ENCODE measurements at places on chromosomes 13 and 19.

- DNase-seq: no peak
Measured at GRCh38 chr19:45419396-45419795, 4.3 kb downstream of the ERCC1 start.

DNA sequence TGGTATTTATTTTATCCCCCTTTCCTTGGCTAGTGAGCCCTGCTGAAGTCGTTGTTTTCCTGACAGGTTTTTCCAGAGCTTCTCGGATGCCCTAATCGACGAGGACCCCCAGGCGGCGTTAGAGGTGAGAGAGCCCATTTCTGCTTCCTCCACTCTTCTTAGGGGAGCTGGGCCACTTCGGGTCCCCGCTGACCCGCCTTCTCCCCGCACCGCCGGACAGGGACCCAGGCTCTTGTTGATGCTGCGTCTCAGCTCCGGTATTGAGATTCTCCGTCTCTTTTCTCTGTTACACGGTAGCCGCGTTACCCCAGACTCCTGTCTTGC lies 306 bp downstream of the SUGT1 start:
- no peak for DNase-seq

GRCh38 chr13:40336228-40337221 lies 329.9 kb downstream of the FOXO1 start:
- no peak for DNase-seq

DNA sequence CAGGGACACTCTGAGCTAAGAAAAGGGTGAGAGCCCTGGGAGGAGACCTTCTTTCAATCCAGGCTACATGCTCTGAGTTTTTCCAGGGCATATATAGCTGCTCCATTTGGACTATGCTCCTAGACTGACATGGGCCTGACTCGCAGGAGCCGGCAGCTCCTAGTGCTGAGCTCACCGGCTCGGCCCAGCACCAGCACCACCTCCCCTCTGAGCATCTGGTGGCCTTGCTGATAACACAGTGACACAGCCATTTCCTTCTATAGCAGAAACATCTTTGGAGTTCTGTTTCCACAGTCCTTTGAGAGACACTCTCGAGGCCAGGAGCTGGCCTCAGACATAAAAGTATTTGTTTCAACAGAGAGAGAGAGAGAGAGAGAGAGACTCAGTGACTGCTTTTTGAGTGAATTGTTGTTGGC lies 184.9 kb downstream of the TM9SF2 start:
- no peak for DNase-seq

GRCh38 chr13:37365496-37365895 lies 233.1 kb downstream of the POSTN start:
- DNase-seq: no peak

DNA sequence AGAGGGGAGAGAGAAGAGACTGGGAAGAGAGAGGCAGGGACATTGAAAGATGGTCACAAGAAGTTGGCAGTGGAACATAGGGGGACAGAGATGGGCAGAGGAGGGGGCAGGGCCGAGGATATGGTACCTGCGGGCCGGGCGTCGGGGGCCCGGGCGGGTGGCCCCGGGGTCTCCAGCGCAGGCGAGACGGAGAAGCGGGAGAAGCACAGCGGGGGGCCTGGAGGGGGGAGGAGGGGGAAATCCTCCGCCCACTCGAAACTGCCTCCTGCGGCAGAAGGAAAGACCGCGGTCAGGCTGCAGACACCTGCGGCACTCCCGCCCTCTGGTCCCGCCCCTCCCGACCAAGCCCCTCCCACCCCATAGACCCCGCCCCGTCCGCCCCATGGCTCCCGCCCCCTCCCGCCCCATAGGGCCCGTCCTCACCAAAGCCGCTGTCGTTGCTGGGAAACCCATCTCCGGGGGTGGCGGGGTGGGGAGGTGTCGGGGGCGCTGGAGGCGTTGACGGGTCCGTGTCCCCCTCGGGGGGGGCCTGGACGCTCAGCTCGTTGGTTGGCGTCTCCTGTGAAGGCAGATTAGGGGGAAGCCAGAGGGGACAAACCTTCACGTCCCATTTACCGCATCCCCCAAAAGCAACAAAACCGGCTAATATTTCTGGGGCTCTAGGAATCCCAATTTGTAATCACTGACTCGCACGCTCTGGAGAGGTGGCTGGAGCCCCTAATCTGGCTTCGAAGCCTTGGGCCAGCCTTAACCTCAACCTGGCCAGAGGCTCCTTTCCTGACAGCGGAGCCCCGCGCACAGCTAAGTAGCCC lies 20.4 kb downstream of the LMTK3 start:
- DNase-seq: no peak

DNA sequence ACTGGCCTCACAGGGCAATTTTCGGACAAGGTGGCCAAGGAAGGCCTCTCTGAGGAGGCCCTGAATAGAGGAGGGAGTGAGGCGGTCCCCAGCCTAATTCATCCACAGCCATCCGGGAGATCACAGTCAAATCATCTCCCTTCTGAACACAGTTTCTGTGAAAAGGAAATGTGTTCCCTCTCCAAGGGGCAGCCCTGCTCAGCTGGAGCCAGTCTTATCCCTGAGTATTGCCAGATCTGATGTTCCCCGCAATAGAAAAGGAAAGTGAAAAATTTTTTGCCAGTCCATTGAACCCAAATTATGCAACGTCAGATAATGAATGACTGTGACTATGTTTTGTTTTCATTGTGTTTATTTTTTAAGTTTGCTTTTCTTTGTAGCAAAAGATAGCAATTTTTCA lies 125.9 kb downstream of the SIPA1L3 start:
- DNase-seq: no peak

- no peak for DNase-seq
Measured at GRCh38 chr19:14198384-14199376, 7.3 kb downstream of the ADGRL1 start.

- DNase-seq: no peak
Measured at GRCh38 chr13:72634859-72635258, 92.6 kb downstream of the MZT1 start.

- no peak for DNase-seq
Measured at GRCh38 chr19:47094557-47095475, 18.8 kb downstream of the ZC3H4 start.

- no peak for DNase-seq
Measured at GRCh38 chr19:35746531-35746930, 1.1 kb downstream of the PSENEN start.

- no peak for DNase-seq
Measured at GRCh38 chr13:45492538-45492937, 27.8 kb downstream of the COG3 start.

DNA sequence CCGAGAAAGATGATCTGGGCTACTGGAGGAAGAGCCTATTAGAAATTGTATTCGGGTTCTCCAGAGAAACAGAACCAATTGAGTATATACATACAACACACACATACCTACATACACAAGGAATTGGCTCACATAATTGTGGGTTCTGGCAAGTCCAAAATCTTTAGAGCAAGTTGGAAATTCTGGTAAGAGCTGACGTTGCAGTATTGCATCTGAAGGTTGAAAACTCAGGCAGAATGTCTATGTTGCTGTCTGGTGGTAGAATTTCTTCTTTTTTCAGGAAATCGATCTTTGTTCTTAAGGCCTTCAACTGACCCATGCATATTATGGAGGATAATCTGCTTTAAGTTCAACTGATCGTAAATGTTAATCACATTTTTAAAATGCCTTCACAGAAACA lies 15.5 kb upstream of the OLFM4 start:
- DNase-seq: no peak

- no peak for DNase-seq
Measured at GRCh38 chr13:65112123-65112522, 2118.0 kb downstream of the PCDH9 start.

- no peak for DNase-seq
Measured at GRCh38 chr13:79604752-79605151, 123.8 kb downstream of the NDFIP2 start.

- DNase-seq: peak; percentile 27
Measured at GRCh38 chr13:46831588-46832194, 34.7 kb upstream of the ESD start.

- DNase-seq: no peak
Measured at GRCh38 chr19:18603255-18603957, 3.2 kb downstream of the CRLF1 start.

DNA sequence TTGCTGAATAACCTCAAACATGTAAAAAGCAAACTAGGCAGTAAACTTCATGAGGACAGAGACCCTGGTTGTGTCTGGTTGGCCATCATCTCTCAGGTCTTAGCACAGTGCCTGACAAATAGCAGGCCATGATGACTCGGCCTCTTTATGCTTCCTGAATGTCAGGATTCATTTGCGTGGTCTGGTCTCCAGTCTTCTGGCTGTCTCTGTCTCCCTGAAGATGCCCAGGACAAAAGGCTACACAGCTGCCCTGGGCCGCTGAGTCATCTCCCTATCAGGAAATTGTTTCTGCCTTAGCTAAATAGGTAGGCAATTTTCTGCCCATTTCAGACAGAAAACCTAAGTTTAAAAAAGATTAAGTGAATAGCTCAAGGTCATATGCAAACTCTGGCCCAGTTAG lies 84.1 kb upstream of the FNDC3A start:
- no peak for DNase-seq

DNA sequence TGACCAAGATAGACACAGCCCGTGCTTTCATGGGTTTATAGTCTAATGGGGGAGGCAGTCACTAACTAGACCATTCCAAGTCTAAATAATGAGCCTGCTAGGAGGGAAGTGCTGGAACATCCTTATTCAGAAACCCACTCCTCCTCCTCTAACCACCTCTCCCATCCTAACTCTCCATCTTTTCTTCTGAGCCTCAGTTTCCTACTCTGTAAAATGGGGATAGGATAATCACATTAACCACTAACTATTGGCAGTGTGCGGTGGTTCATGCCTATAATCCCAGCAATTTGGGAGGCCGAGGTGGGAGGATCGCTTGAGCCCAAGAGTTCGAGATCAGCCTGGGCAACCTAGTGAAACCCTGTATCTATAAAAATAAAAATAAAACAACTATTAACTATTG lies 68.7 kb downstream of the MAP4K1 start:
- DNase-seq: no peak

DNA sequence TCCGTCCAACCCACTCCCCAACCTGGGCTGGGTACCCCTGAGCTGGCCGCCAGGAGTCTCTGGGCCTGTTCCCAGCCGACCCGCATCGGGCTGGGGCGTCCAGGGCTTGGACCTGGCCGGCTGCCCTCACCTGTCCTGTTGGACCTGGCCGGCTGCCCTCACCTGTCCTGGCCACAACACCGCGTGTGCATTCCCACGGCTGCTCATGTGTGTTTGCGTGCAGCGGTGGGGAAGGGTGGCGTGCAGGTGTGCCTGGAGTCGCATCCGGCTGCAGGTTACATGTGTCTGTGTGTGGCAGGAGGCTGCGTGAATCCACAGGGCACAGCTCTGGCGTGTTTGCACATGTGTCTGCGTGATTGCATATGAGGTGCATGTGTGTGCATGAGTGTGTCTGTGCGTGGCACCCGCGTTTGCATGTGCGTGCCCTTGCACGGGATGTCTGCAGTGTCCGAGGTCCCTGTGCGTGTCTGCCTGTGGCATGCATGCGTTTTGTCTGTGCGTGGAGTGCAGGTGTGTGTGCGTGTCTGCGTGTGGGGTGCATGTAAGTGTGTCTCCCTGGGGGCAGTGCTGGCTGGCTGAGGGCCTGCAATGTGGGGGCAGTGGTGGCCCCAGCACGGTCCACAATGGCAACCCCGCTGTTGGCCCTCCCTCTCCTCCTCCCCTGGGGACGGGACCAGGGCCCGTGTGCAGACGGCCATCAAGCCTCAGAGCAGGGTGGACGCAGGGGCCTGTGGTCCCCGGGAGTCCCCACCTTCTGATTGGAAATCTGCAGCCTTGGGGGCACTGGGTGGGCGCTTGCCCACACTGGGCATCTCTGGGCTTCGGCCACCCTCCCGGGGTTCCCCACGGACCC lies 3.4 kb downstream of the EFNA2 start:
- DNase-seq: no peak

DNA sequence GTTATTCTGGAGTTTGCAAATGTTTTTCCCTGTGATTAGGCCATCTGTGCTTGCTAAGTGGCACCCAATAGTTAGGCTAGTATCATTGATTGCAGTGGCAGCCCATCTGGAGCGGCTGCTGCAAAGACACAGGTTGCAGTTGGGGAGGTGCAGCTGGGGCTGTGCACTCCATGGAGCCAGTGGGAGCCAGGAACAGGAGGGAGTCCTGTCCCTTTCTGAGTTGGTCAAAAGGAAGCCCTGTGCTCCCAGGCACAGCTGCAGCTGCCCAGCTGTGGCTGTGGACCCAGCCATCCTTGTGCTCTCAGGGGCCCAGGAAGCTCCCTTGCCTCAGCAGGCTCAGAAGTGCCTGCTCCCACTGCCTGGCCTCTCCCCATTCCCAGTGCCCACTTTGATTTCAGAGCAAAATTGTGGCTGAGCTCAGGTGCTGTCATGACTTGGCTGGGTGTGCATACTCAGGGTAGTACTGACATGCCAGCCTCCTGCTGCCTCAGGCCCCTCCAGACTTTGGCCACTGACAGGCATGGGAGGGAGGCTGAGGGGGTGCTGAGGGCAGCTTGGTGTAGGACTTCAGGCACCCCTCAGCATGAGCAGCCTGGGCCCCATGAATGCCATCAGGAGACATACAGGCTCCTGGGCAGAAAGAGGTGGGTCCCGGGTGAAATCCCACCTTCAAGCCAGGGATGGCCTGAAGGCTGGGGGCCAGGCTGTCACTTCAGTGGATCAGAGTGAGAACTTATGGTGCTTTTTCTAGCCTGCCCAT lies 270.6 kb downstream of the PCDH20 start:
- no peak for DNase-seq

- peak; percentile 100 for DNase-seq
Measured at GRCh38 chr19:2950286-2951124, 5.7 kb upstream of the ZNF77 start.

GRCh38 chr19:41218615-41219507 lies at the start of gene AXL:
Gene AXL (plus strand): TSS chr19:41219223. CDS start chr19:41219393, 170 bp downstream.
- peak; percentile 49 for DNase-seq

- DNase-seq: no peak
Measured at GRCh38 chr13:30984620-30985019, 52.2 kb downstream of the TEX26 start.

DNA sequence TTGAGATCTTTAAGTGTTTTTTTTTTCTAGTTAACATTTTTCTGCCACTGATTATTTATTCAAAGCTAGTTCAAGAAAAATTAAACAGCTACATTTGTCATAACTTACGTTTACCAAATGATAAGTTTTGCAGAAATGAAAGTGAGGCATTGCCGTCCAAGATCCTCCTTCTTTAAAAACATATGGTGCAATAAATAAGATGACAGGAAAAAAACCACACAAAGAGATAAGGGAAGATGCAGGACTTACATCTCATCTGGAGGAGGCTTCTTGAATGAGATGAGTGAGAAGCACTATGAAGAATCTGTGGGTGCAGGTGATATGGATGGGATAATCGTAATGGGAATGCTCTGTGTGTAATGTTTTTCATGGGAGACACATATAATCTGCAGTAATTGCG lies 12.4 kb downstream of the TNFSF13B start:
- DNase-seq: no peak

DNA sequence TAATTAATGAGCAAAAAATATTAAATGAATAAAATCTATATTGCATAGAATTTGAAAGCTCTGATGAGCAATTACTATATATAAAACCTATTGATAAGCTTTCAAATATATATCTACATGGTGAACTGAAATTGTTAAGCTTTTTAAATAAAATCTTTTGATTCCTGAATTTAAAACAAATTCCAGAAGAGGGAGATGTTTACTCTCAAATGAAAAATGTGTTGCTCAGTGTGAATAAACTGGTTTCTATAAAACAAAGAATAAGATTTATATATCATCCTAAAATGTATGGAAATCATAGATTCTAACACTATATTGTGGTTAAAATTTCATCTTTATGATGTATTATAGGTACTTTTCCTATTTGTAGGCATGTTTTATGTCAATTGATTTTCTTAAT lies 171.5 kb upstream of the SLITRK6 start:
- DNase-seq: no peak
